Spleen (tissue), 13 donors: ENCODE measurements at places on chromosomes 5 and 9. TPM values are rescaled to one million over a fixed set of nuclear protein-coding genes. Genes with fewer than 3 reads are reported as not detected.

GRCh38 chr9:24497671-24498070, 48.0 kb downstream of the IZUMO3 start:
- H3K36me3 ChIP-seq: no peaks in the 10 kb centered on the region
- H3K4me1 ChIP-seq: no peaks in the 10 kb centered on the region
- H3K27me3 ChIP-seq: no peaks in the 10 kb centered on the region
- no peak overlapping the region for H3K27ac ChIP-seq

DNA sequence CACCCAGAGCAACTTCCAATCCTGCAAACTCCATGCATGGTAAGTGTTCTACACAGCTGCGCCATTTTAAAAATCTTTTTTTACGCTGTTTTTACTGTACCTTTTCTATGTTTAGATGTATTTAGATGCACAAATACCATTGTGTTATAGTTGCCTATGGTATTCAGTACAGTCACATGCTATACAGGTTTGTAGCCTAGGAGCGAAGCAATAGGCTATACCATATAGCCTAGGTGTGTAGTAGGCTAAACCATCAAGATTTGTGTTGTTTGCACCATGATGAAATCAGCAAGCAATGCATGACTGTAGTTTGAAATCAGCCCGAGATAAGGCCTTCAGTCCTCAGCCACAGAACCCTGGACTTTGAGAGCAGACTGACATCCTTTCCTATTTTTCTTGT, 101.2 kb downstream of the LIX1 start:
- H3K4me3 ChIP-seq: no peak overlapping the region
- H3K27me3 ChIP-seq: no peaks in the 10 kb centered on the region
- DNase-seq: no peak
- no peaks in the 10 kb centered on the region for H3K4me1 ChIP-seq
- no peaks in the 10 kb centered on the region for H3K36me3 ChIP-seq

DNA sequence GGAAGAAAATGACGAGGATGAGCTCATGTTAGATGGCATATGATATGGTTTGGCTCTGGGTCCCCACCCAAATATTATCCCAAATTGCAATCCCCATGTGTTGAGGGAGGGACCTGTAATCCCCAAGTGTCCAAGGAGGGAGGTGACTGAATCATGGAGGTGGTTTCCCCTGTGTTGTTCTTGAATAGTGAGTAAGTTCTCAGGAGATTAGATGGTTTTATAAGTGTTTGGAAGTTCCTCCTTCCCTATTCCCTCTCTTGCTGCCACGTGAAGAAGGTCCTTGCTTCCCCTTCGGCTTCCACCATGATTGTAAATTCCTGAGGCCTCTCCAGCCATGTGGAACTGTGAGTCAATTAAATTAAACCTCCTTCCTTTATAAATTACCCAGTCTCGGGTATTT, 10.1 kb downstream of the EDIL3 start:
- H3K27me3 ChIP-seq: no peaks in the 10 kb centered on the region
- no peak for DNase-seq
- H3K4me3 ChIP-seq: no peak overlapping the region
- H3K36me3 ChIP-seq: no peaks in the 10 kb centered on the region
- H3K4me1 ChIP-seq: no peaks in the 10 kb centered on the region
- no peak overlapping the region for H3K27ac ChIP-seq

GRCh38 chr9:105046907-105047741, 119.2 kb upstream of the ABCA1 start:
- DNase-seq: no peak
- H3K27me3 ChIP-seq: no peaks in the 10 kb centered on the region
- no peak overlapping the region for H3K27ac ChIP-seq

TMEM174 gene
- not detected for total RNA-seq

DNA sequence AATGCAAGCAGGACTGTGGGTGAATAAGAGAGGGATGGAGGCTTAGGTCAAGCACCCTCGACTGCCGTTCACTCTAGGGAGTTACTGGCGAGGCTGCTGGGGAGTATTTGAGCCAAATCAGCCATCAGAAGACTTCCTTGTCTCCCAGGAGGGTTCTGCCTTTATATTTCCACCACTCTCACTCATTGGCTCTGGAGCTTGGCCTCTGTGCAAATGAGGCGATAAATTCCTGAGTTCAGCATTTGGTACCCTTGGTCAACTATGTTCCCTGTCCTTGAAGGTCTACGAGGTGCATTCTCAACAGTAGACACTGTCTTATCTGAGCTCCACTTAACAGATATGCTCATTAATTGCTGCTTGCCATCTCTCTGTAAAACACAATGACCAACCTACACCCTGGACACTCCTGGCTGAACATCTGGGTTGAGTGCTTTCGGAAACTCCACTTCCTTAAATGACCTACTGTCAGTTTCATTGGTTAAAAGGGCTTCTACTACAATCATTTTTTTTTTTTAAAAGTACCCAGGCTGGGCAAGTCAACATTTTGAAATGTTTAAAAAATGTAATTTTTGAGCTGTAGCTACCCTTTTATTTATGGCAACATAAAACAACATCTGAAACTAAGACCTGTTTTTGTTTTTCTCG, 153.2 kb downstream of the NTRK2 start:
- no peak overlapping the region for H3K27ac ChIP-seq
- H3K4me1 ChIP-seq: no peaks in the 10 kb centered on the region
- H3K36me3 ChIP-seq: no peaks in the 10 kb centered on the region
- no peak overlapping the region for H3K4me3 ChIP-seq

DNA sequence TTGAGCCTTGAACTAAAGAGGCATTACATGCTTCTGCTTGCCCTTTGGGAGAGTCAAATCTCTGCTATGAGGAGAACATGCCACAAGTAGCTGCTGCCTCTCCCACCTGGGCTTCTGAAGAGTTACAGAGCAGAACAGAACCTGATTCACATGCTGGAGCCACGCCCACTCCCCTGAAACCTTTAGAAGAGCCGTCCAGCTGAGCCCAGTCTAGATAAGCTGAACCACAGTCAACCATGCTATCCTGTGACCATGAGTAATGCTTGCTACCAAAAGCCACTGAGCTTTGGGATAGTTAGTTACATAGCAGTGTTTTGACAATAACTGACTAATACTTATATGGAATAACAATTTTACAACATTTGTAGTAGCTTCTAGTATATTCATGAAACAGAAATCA, 111.0 kb upstream of the VCAN start:
- no peak for DNase-seq
- H3K4me3 ChIP-seq: no peak overlapping the region
- no peaks in the 10 kb centered on the region for H3K4me1 ChIP-seq
- no peak overlapping the region for H3K27ac ChIP-seq

PCSK5 gene
- 3.8 TPM for total RNA-seq

- no peak overlapping the region for H3K27ac ChIP-seq
- H3K4me1 ChIP-seq: no peaks in the 10 kb centered on the region
- no peaks in the 10 kb centered on the region for H3K27me3 ChIP-seq
Observed at GRCh38 chr9:123251741-123252140, 16.6 kb downstream of the STRBP start.

DNA sequence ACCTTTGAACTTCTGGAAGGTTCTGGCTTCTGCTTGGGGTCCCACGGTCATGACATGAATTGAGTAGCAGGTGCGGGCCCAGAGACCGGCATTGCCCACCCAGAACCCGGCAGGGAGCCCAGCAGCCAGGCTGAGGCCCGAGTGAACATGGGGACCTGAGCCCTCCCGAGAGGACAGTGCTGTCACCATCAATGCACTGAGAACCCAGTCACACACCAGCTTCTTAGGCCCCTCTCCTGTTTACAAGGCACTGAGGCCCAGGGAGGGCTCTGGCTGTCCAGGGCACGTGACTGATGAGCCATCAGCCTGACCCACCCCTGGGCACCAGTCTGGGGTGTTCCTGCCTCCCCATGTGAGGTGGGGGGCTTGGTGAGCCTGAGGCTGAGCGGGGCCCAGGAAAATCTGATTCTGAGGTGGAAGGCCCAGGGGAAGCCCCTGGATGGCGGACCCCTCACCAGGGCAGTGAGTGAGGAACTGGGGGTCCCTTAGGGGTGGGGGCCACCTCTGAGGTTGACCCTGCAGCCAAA, 60.3 kb upstream of the RNU6ATAC start:
- peak overlapping the region; percentile 64 for H3K27ac ChIP-seq
- H3K36me3 ChIP-seq: no peaks in the 10 kb centered on the region
- H3K27me3 ChIP-seq: no peaks in the 10 kb centered on the region
- H3K4me1 ChIP-seq: no peaks in the 10 kb centered on the region

DNA sequence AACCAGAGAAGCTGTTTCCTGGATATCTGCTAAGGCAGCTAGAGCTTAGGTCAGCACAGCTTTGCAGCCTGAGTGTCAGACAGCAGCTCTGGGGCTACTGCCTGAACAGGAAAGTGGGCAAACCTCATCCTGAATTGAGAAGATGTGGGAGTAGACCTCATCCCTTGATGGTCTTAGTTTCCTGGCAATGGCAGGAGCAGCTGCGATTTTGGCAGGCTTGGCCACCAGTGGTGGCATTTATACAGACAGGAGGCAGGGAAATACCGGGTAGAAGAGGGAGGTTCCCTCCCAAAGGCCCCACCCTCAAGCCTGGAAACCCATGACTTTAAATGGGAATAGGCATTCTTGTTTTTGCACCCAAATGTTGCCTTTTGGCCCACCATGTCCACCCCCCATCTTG, 69.7 kb downstream of the LIX1 start:
- no peak overlapping the region for H3K27ac ChIP-seq
- H3K36me3 ChIP-seq: no peaks in the 10 kb centered on the region
- H3K4me1 ChIP-seq: peaks cover 11% of the 10 kb centered on the region

NR6A1 gene
- total RNA-seq: 2.5 TPM

CDO1 gene
- total RNA-seq: 6.1 TPM

TMEM245 gene
- total RNA-seq: 43.1 TPM

DNA sequence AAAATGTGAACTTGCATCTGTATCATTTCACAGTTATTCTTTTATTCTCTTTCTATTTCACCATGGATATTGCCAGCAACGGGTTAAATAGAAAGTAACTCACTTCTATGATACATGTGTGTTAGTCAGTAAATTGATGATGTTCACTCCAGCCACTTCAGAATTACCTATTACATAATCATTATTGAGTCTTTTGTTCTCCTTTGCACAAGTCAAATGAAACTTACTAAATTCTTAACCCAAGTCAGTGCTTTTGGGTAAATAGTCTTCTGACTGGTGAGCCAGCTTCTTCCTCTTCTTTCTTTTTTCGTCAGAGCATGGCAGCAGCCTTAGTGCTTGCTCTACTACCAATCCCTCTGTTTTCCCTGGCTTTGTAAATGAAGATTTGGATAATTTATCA, 344.3 kb downstream of the RAB3C start:
- DNase-seq: no peak
- H3K27me3 ChIP-seq: no peaks in the 10 kb centered on the region
- H3K4me3 ChIP-seq: no peak overlapping the region

- no peak overlapping the region for H3K27ac ChIP-seq
- H3K36me3 ChIP-seq: no peaks in the 10 kb centered on the region
- no peaks in the 10 kb centered on the region for H3K27me3 ChIP-seq
- H3K4me1 ChIP-seq: no peaks in the 10 kb centered on the region
- no peak overlapping the region for H3K4me3 ChIP-seq
Observed at GRCh38 chr9:84615544-84615943, 54.0 kb upstream of the NTRK2 start.

PHYHD1 gene
- 22.3 TPM for total RNA-seq

DNA sequence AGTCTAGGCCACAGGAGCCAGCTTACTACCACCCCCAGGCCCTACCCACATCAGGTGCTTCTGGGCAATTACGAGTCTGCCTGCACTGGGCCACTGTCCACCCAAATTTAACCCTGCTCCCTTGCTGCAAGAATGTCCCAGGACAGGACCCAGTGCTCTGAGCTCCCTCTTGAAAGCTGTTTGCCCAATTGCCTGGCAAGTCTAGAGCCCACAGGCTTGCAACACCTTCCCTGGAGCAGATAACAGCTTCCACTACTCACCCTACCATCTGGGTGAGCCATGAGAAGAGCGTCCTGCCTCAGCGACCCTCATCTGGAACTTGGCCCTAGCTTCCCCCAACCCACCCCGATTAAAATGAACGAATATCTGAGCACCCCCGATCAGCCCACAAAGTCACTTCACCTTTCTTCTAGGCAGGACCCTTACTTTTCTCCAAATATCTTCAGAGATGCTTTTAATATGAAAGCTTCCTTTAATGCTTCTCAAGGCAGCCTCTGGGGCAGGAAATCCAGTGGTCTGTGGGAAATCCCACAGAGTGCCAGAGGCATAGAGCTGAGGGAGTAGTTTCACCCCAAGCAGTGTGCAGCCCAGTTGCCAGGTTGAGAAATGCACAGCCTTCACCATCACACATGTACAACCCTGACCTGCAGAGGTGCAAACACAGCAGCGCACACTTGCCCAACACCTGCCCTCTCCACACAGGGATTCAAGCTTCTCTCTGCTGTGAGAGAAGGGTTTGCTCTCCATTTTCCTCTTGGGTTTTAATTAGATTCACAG, 10.6 kb downstream of the ACSL6 start:
- no peaks in the 10 kb centered on the region for H3K36me3 ChIP-seq
- no peak overlapping the region for H3K27ac ChIP-seq
- DNase-seq: peak; percentile 69
- H3K4me1 ChIP-seq: peaks cover 14% of the 10 kb centered on the region
- peaks cover 6% of the 10 kb centered on the region for H3K27me3 ChIP-seq

MEIKIN gene
- not detected for total RNA-seq

DNA sequence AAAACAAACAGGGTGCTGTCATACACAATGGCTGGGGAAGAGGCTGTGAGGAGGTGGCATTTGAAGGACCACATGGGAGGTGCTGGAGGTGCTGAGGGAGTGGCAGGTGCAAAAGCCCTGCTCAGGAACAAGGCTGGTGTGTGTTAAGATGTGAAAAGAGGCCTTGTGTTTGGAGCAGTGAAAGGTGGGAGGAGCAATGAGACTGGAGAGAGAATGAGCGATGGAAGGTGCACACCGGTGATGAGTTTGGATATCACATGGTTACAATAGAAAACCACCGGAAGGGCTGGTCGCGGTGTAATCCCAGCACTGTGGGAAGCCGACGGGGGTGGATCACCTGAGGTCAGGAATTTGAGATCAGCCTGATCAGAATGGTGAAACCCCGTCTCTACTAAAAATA, 9.2 kb upstream of the FIBCD1 start:
- H3K4me3 ChIP-seq: no peak overlapping the region
- no peaks in the 10 kb centered on the region for H3K4me1 ChIP-seq
- no peak overlapping the region for H3K27ac ChIP-seq
- peaks cover 61% of the 10 kb centered on the region for H3K27me3 ChIP-seq
- no peaks in the 10 kb centered on the region for H3K36me3 ChIP-seq

DNA sequence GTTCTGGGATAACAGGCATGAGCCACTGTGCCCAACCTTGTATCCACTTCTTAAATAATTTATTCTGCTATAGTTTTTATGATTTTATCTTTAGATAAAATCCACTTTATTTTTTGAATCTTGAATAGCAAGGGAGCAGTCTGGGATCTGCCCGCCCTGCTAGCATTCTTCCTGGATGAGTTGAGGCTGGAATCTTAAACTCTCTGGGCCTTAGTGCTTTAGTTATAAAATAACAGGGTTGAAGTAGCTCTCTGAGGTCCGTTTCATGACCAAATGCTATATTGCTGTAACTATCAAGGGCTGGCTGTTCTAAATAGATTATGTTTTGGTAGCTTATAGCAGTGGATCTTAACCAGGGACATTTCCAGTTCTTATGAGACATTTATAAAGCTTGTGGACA, 20.8 kb downstream of the ACER2 start:
- no peak overlapping the region for H3K27ac ChIP-seq
- H3K4me1 ChIP-seq: no peaks in the 10 kb centered on the region
- DNase-seq: no peak
- H3K27me3 ChIP-seq: no peaks in the 10 kb centered on the region
- H3K36me3 ChIP-seq: no peaks in the 10 kb centered on the region

GRCh38 chr5:138339464-138339863, 1.4 kb downstream of the FAM53C start:
- no peak for DNase-seq
- peaks cover 30% of the 10 kb centered on the region for H3K4me1 ChIP-seq
- H3K27ac ChIP-seq: peak overlapping the region; percentile 96
- no peaks in the 10 kb centered on the region for H3K27me3 ChIP-seq
- peak overlapping the region; percentile 89 for H3K4me3 ChIP-seq

GRCh38 chr5:179601871-179602625, 21.4 kb downstream of the HNRNPH1 start:
- H3K36me3 ChIP-seq: peaks cover 73% of the 10 kb centered on the region
- H3K27ac ChIP-seq: no peak overlapping the region
- no peaks in the 10 kb centered on the region for H3K27me3 ChIP-seq
